RPMI7951 (cell line): ENCODE measurements at places on chromosomes 11 and 22. TPM values are rescaled to one million over a fixed set of nuclear protein-coding genes. Genes with fewer than 3 reads are reported as not detected.

TST gene
- 21.0 and 27.3 TPM in 2 replicates for total RNA-seq

RIMBP3B gene
- total RNA-seq = 0.20 TPM in 1 of 2 replicates, not detected in the other

NNMT gene
- 344 and 368 TPM in 2 replicates for total RNA-seq

TSPAN18 gene
- 0.96 and 2.1 TPM in 2 replicates for total RNA-seq

DNAJB7 gene
- total RNA-seq = not detected in 2 replicates

C11orf71 gene
- 5.0 and 6.2 TPM in 2 replicates for total RNA-seq

USH1C gene
- total RNA-seq = not detected in 2 replicates

NXPE4 gene
- total RNA-seq = not detected in 2 replicates

TTLL12 gene
- 17.9 and 21.7 TPM in 2 replicates for total RNA-seq

MAPK8IP2 gene
- under 0.01 and 0.39 TPM in 2 replicates for total RNA-seq

RTL10 gene
- 5.0 and 8.5 TPM in 2 replicates for total RNA-seq

TENM4 gene
- total RNA-seq = 25.1 and 27.8 TPM in 2 replicates

MYBPC3 gene
- total RNA-seq = not detected in 2 replicates

TMPRSS13 gene
- total RNA-seq = not detected in 2 replicates

FZD4 gene
- 2.6 and 3.2 TPM in 2 replicates for total RNA-seq

CELSR1 gene
- 2.1 and 3.0 TPM in 2 replicates for total RNA-seq

NUP50 gene
- total RNA-seq = 38.1 TPM in 2 replicates

KIRREL3 gene
- total RNA-seq = 0.24 and 1.2 TPM in 2 replicates

FLRT1 gene
- under 0.01 TPM in 2 replicates for total RNA-seq

APOA5 gene
- not detected in 2 replicates for total RNA-seq

C22orf42 gene
- total RNA-seq = not detected in 2 replicates

OR8A1 gene
- total RNA-seq = not detected in 2 replicates
